Naive B cell (primary cell): ENCODE measurements at places on chromosomes 6 and 20. TPM values are rescaled to one million over a fixed set of nuclear protein-coding genes. Genes with fewer than 3 reads are reported as not detected.

NTSR1 gene
- not detected for polyA plus RNA-seq

PCSK2 gene
- not detected for polyA plus RNA-seq

- H3K27ac ChIP-seq, result no peak overlapping the region
- no peaks in the 10 kb centered on the region for H3K4me1 ChIP-seq
- peaks cover 7% of the 10 kb centered on the region for H3K36me3 ChIP-seq
- no peak for DNase-seq
- no peak overlapping the region for H3K4me3 ChIP-seq
- H3K27me3 ChIP-seq, result no peaks in the 10 kb centered on the region
These were observed 201.3 kb downstream of the AKAP7 start for GRCh38 chr6:131336596-131336995.

ADTRP gene
- not detected for polyA plus RNA-seq
